Erythroblast (primary cell): ENCODE measurements at places on chromosomes 7 and 10.

DNA sequence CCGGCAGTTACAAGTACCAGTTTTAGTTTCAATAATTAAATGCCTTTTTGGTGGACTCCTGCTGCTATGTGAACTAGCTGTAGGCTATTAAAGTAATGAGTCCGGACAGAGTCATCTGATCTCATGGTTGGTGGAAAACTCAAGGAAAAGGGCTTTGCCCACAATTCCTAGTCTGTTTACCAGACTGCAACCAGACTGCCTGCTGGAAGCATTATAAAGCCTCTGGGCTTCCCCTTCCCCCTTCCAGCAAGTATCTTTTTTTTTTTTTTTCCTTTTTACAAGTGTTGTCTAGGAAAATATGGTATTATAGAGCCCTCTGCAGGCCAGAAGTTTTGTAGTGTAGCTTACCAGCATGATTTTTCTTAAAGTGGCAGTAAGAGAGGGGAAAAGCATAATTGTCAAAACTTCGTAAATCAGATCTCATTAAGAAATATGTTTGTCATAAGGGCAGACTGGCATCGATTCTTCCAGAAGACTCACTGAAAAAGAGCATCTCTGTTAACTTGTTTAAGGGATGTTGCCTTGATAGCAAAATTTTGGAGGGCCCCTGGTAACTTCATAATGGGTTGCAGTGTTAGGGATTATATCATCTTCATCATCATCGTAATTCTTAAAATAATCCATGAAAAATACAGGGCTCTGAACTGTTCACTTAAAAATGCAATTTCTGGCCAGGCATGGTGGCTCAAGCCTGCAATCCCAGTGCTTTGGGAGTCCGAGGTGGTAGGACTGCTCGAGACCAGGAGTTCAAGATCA is 181.3 kb downstream of the TAX1BP1 start:
- DNase-seq, result peak; percentile 35

- no peak for DNase-seq
Measured at GRCh38 chr10:114576716-114577115, 81.4 kb downstream of the ABLIM1 start.

- no peak for DNase-seq
Measured at GRCh38 chr7:81846398-81846797, 76.6 kb upstream of the HGF start.

DNA sequence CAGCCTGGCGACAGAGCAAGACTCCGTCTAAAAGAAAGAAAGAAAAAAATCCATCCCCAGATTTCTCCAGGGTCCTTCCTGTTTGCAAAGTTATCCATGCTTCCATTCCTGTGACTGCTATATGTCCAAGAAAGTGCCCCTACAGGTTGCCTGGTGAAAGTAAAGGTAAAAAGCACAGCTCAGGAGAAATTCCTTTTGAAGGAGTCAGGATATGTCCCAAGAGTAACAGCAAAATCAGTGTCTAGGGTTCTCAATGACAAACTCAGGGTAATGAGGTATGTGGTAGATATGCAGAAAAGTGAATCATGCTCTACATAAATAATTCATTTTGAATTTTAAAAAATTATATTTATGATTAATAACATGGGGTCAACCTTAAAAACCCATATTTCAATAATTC is 91.5 kb downstream of the CTTNBP2 start:
- DNase-seq, result no peak

- no peak for DNase-seq
Measured at GRCh38 chr10:24357344-24358004, 148.5 kb downstream of the KIAA1217 start.
